ENCODE measurements at places on chromosomes 13 and 19.

DNA sequence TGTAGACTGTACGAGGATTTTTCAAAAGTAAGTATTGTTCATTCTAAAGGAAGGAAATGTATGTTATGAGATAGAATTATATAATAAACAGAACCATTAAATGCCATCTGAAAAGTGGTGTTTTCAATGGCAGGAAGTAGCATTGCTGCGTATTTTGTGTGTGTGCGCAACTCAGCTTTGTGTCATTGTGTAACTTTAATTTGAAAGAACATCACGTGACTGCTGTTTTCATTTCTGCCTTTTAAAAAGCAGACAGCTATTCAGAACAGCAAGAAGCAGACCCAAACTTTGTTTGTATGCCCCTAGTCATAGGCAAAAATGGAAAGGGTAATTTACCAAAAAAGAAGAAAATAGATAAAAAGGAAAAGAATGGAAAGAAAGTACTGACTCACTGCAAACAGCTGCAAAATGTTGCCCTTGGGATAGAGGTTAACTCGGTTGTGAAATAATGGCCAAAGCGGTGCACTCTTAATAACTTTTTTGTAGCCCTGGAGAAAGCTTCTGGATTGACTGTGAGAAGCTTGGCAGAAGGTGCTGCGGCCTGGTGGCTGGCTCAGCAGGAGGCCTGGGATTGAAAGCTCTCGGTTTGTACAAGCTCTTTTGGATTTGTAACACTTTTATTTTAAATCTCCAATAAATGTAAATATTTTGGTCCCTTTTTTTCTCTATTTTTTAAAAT lies 97.3 kb downstream of the GGACT start:
- no peak for DNase-seq

- DNase-seq, result no peak
These were observed 15.2 kb upstream of the ZNF543 start for GRCh38 chr19:57305056-57305455.

DNA sequence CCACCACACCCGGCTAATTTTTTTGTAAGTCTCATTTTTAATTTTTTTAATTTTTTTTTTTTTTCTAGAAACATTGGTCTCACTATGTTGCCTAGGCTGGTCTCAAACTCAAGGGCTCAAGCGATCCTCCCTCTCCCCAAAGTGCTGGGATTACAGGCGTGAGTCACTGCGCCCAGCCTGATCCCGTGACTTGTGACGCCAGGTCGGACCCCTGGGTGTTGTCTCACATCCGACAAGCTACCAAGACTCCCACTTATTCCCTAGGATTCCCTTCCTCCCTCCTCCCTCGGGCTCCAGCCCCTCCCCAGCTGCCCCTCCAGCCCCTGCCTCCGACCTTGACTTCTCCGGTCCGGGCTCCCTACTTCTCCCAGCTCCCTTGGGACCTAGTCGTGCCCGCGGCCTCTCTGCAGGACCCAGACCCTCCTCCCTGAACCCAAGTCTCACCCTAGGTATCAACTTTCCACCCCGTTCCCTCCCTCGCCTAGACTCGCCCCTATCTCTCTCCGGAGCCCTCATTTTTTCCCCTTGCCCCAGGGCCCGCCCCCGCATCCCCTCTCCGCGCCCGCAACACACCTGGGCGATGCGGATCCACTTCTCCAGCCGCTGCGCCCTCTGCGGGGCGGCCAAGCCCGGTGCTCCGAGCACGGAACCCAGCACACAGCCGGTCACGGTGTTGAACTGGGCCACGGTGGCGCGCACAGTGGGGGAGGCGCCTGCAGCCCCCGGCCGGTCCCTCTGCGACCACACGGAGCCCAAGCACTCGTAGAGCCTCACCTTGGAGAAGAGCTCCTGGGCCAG lies 13.1 kb downstream of the RGL3 start:
- no peak for DNase-seq

- no peak for DNase-seq
These were observed 100.8 kb downstream of the TUBGCP3 start for GRCh38 chr13:112487127-112487517.

GRCh38 chr13:73698859-73699258 lies 435.3 kb downstream of the KLF12 start:
- DNase-seq, result no peak

GRCh38 chr19:13795595-13796300 lies 505 bp downstream of the ZSWIM4 start:
- no peak for DNase-seq

- peak; percentile 6 for DNase-seq
These were observed 230.4 kb downstream of the ATP8A2 start for GRCh38 chr13:25602176-25602575.

DNA sequence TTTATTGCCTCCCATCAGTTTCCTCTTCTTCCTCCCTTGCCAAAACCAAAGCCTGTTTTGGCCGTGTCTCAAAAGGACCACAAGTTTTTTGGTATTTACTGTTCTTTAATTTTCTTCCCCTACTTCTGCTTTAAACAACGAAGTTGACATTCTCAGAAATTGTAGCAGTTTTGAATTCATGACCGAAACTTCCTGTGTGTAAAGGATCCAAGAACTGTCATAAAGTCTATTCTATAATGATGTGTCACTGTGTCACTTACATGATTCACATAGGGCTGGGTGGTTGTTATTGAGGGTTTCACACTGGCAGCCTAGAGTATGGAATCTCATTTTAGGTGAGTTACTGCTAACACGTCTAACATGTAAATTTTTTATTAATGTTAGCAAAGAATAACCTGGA lies 741.0 kb upstream of the KLHL1 start:
- no peak for DNase-seq

DNA sequence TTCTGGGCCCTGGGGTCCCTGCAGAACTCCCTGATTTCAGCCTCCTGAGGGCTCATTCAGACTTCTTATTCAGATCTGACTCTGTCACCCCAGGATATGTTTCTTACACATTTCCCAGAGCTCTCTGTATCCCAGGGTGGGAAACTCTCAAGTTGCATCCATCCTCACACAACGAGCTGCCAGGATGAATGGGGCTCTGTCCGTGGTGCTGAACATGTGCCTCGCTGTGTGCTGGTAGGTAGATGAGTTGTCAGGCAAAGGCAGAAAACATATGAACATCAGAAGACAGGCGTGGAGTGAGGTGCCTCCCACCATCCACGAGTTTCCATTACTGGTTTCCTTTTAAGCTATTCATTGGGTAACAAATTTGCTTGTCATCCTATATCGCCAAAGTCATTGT lies 11.4 kb upstream of the IGFL1 start:
- DNase-seq, result no peak

DNA sequence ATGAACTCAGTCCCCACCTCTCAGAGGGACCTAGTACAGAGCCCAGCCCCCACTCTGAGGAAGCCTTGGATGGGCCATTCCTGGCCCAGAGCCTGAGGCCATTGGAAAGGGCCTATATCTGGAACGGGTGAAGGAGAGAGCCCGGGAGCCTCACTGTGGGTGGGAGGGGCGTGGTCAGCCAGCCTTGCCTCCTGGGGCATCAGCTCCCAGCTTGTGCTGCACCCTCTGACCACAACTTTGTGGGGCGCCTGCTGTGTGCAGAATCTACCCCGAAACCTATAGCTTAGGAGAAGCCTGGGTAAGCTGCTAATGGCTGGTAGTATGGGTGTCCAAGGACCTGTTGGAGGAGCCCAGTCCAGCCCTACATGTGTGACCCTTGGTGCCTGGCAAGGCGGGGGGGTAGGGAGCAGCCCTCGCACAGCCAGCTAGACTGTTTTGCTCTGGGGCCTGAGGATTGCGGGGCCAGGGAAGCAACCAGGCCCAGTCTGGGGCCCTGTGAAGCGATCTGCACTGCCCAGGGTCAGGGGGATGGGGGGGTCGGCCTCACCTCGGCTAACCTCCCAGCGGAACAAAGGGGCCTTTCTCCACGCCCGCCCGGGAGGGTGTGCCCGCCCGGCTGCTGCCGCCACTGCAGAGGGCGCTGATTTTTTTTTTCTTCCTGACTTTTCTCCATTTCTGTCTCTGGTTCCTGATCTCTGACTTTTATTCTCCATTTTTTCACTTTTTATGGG lies 42.3 kb downstream of the LYL1 start:
- no peak for DNase-seq

- DNase-seq, result no peak
These were observed 103.9 kb downstream of the HS6ST3 start for GRCh38 chr13:96193728-96194310.

GRCh38 chr19:3096902-3097326 lies 2.8 kb downstream of the GNA11 start:
- DNase-seq, result no peak

- peak; percentile 57 for DNase-seq
These were observed at the start of gene RGCC for GRCh38 chr13:41456768-41457588. TSS of gene RGCC (plus strand) at chr13:41457550. CDS start at chr13:41457708, 158 bp downstream.

GRCh38 chr13:28495538-28496187 lies 735 bp upstream of the FLT1 start:
- DNase-seq, result no peak
